ENCODE measurements at places on chromosomes 1 and 21. TPM values are rescaled to one million over a fixed set of nuclear protein-coding genes. Genes with fewer than 3 reads are reported as not detected.
A peak's percentile ranks its signal among the peaks of the same experiment; 100 is the strongest.

GRCh38 chr21:32585042-32585710, at the start of gene TCP10L:
Gene TCP10L, minus strand, starts transcription at chr21:32585523. Its CDS starts 1,219 bp downstream, at chr21:32584304.
- no peak for DNase-seq

The SORT1 gene
- 61.7 TPM for total RNA-seq

GRCh38 chr1:67941746-67942145, 108.5 kb upstream of the GNG12 start:
- DNase-seq, result no peak

GRCh38 chr1:109728870-109729269, 12.0 kb downstream of the GSTM3 start:
- no peak for DNase-seq

DNA sequence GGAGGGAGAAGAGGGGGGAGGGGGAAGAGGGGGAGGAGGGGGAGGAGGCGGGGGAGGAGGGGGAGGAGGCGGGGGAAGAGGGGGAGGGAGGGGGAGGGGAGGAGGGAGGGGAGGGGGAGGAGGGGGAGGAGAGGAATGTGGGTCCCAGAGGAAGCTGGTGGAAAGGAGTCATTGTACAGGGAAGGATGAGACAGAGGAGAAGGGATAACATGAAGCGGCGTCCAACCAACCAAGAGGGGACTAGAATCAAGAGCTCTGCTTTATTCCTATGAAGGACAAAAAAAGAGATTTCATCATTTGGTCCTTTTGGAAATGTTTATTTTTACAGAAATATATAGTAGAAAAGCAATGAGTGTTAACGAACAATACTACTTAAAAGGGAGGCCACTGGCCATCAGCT, 24.5 kb downstream of the COA6 start:
- no peak for DNase-seq

The RIPK4 gene
- 21.6 TPM for total RNA-seq

The HPDL gene
- total RNA-seq, result 0.80 TPM

- peak; percentile 28 for DNase-seq
Observed at GRCh38 chr1:50333595-50333974, 89.7 kb downstream of the DMRTA2 start.

DNA sequence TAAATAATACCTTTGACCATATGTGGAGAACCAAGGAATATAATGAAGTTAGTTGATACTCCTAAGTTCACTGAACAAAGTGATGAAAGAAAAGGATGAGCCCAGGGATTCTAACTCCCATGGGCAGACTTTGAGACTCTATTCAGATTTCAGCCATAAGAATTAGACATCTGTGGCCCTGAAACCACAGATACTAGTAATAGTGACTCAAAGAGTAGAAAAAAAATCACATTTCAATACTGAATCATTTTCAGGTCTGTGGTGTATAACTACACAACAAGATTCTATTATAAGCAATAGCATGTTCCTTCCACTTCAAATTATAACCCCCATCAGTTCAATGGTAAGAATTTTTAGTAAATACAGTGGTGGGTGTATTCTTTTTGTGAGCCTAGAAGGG, 16.4 kb upstream of the F13B start:
- no peak for DNase-seq

The SLC9C2 gene
- 0.97 TPM for total RNA-seq

DNA sequence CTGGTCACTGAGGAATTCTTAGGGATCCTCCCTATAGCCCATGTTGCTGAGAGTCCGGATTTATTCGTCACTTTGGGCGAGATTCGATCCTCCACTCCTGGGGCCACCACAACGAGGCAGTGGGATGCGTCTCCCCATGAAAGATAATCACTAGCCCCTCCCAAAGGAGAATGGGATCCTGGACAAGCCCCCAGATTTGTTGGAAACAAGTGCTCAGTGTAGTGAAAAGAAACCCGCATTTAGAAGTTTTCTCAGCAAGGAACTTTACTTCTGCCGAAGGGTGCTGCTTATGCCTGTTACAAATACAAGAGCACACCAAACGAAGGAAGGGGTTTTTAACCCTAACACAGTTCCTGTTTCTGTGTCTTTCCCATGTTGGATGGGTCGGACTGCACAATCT, 83.3 kb downstream of the ZFYVE9 start:
- DNase-seq, result no peak

DNA sequence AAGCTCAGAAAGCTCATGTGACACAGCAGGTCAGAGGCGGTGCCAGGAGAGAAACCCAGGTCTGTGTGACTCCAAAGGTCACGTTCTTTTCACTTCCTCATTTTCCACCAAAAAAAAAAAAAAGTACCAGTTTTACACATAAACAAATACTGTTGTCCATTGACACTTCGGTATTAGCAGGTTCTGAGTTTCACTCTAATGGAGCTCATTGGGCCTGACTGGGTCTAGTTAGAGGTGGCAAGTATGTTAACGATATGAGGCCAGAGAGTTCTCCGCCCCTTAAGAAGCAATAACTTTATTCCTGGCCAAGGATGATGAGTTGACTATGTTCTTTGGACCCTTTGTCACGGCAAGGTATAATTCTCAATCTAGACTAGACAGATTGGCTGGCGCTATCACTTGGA, 30.0 kb upstream of the SDE2 start:
- no peak for DNase-seq

GRCh38 chr1:233738396-233738795, 124.5 kb downstream of the KCNK1 start:
- DNase-seq, result no peak

GRCh38 chr21:45102391-45102932, 28.1 kb downstream of the ADARB1 start:
- no peak for DNase-seq

GRCh38 chr1:49333906-49334305, 557.2 kb upstream of the BEND5 start:
- peak; percentile 26 for DNase-seq

GRCh38 chr1:196684476-196684875, 32.6 kb downstream of the CFH start:
- no peak for DNase-seq

The MAB21L3 gene
- total RNA-seq, result 0.58 TPM

The CCDC190 gene
- total RNA-seq, result 4.7 TPM

The ADAMTSL4 gene
- 104 TPM for total RNA-seq

The CHRM3 gene
- 6.6 TPM for total RNA-seq

GRCh38 chr1:32042330-32042729, 28.7 kb downstream of the KHDRBS1 start:
- DNase-seq, result no peak

DNA sequence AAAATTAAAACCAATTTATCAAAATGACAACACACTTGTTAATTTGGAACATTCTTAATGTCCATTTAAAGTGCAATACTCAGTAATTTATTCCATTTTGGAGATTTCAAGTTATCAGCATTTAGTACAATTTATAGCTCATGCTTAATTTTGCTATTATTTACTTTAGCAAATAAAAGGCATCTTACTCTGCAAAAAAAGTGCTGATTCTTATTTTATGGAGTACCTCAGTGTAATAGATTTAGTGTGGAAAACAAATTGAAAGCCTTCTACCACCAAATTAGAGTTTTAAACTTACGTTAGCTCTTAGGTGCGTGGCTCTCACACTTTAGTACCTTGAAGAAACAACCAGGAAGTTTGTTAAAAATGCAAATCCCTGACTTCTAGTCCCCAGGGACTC, 208.4 kb upstream of the NRIP1 start:
- no peak for DNase-seq

GRCh38 chr1:205456868-205457745, 1.3 kb upstream of the BLACAT1 start:
- no peak for DNase-seq

DNA sequence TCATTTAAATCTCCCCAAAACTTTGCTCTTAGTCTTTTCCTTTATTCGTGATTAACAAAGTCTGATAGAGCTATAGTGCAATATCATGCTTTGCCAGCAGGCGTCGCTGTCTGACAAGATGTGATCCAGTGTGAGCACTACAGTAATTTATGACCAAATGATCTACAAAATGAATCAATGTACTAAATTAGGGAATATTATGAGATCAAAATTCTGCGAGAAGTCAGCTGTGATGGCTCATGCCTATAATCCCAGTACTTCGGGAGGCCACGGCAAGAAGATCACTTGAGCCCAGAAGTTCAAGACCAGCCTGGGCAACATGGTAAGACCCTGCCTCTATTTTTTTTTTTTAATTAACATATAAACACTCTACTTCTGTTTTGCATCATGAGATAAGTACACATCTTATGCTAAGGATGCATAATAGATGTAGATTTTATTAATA, 3.6 kb upstream of the SPSB1 start:
- peak; percentile 61 for DNase-seq

GRCh38 chr1:202343652-202344349, 2.1 kb upstream of the UBE2T start:
- no peak for DNase-seq

GRCh38 chr21:24339406-24339805, 1267.9 kb downstream of the MRPL39 start:
- no peak for DNase-seq

- no peak for DNase-seq
Observed at GRCh38 chr1:172964864-172965263, 85.9 kb downstream of the TNFSF18 start.
